Stomach (tissue), 19 donors: ENCODE measurements at places on chromosomes 3 and 15. TPM values are rescaled to one million over a fixed set of nuclear protein-coding genes. Genes with fewer than 3 reads are reported as not detected.

TRIM42 gene
- not detected for total RNA-seq

ANKRD34C gene
- not detected for total RNA-seq

TRAK1 gene
- 328 TPM for total RNA-seq

PPP1R14D gene
- not detected for total RNA-seq

MEGF11 gene
- total RNA-seq, result not detected

GOLGA8R gene
- total RNA-seq, result 0.89 TPM

ZNF385D gene
- total RNA-seq, result 0.89 TPM

CYP1A1 gene
- total RNA-seq, result not detected

IGF1R gene
- total RNA-seq, result 73.7 TPM

DNA sequence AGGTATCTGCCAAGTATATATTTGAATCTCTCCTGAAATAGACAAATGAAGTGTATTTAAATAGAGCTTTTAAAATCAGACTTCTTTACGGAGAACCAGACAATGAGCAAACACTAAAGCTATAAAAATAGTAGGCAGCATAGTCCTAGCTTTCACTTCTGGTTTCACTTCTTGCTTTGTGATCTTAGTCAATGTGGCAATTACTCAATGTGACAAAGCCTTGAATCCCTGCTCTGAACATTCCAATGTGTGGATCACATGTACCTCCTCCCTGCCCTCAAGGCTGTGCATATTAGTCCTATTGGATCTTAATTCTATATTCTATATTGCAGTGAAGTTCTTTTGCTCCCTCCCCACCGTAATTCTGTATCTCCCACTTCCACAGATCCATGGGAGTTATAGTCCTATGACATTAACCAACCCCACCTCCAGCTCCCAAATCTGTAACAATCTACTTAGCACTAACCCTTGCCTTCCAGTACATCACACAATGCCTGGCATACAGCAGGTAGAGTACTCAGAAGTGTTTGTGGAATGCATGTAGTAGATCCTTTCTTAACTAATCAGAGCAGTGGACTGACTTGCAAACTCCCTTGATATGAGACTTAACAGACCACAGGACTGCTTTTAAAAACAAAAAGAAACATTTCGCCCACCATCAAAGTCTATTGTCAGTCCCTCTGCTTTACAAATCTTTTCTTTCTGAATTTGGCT lies 24.3 kb upstream of the CP start:
- no peak for DNase-seq

DNA sequence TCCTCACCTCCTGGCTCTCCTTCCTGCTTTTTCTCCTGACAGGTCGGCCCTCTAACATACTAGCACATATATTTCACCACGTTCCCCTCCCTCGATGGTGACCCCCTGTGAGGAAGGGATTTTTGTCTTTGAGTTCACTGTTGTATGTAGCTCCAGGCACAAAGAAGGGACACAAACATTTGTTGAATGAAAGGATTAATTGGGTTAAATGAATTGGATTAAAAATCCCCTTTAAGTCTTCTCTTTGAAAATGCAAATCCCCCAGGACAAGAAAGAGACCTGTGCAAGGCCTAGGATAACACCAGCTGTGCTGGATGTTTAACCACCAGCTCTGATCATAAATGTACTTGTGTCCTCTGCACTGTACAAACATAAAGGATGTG lies 3.3 kb downstream of the CALML4 start:
- no peak for DNase-seq

- no peak for DNase-seq
Observed at GRCh38 chr15:69118089-69118488, 42.3 kb upstream of the GLCE start.

GRCh38 chr3:133835961-133836360 lies 30.3 kb downstream of the SRPRB start:
- DNase-seq, result no peak

DNA sequence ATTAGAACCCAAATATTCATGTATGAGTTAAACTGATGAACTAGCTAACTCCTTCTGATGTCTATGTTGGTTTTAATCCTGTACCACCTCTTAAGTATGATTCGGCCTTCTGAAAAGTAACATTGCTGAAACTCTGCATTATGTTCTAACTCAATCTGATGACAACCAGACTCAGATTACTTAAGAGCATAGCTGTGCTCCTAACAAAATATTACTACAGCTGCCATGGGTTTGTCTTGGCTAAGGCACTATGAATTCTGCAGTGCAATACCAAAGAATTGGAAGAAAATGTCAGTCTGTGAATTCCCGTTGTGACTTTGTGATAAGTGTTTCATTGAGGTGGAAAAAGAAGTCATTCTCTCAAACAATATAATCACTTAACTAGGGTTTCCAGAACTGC lies 224.4 kb downstream of the ZMAT3 start:
- DNase-seq, result peak; percentile 82

GRCh38 chr3:63528325-63529000 lies 124.0 kb upstream of the SNTN start:
- no peak for DNase-seq

- no peak for DNase-seq
Observed at GRCh38 chr15:77753281-77753873, 120.7 kb upstream of the LINGO1 start.

GRCh38 chr3:188507244-188507720 lies 353.3 kb downstream of the LPP start:
- DNase-seq, result no peak

GRCh38 chr3:22241110-22241509 lies 490.1 kb upstream of the ZNF385D start:
- DNase-seq, result no peak

DNA sequence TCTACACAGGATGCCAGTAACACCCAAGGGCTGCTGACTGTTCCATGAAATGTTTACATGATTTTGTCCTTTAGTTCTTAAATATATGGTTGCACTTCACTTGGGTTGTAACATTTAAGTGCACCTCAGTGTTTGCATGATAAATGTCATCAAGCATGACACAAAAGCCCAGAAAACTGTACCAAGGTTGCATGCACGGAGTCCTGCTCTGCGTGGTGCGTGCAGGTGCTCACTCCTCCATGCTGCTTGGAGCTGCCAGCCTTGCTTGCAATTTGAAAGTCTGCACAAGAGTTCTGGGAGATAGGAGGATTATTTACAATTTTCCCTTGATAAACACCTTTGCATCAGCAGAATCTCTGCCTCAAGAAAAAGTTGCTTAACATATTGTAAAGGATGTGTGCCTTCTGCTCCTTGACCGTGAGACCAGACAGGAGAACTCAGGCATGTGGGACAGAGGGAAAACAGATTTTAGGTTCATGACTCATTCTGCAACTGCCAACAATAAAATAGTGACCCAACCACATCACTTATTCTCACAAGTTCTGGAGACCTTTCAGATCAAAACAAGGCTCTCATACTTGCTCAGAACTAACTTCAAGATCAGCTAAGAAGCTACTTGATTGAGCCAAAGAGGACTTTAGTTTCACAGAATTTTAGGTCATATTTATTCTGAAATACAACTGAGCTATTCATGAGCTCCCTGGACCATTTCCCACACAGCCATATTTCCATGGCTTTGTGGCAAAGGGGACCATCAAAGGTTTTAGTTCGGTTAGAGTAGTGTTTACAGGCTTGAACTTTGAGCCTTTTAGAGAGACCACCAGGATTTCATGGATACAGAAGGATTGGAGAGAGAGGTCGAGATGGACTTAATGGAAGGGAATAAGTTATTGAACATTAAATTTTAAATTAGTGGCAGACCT lies 128.4 kb upstream of the ZBED2 start:
- DNase-seq, result peak; percentile 52

DNA sequence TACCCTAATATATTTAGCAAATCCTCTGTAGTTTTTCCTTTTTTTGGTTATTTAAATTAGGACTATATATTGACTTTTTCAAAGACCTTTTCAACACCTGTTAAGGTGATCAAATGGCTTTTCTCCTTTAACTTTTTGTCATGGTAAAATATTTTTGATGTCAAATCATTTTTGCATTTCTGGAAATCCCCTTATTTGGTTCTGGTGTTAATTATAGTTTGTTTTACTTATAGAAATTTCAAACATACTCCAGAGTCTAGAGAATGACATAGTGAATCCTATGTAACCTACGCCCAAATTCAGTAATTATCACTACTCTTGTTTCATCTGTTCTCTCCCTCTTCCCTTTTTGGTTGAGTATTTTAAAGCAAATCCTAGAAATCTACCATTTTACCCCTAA lies 121.3 kb upstream of the TBL1XR1 start:
- no peak for DNase-seq

DNA sequence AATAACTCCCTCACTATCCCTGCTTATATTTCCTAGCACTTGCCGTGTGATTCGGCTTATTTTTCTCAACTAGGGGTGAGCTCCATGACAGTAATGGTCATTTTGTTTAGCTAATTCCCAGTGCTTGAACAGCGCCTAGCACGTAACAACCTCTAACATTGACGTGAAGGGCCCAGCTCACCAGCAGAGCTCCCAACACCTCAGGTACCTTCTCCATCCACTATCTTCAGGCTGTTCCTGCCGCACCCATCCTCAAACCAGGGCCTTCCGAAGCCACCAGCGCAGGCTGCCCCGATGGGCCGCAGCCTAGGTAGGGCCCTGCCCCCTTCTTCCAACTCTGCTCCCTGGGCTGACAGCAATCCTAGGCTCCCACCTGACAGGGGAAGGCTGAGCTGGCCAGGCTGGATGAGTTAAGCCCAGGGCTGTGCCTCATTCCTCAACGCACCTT lies 751 bp upstream of the RPS17 start:
- DNase-seq, result no peak

GRCh38 chr15:52183562-52184173 lies 7.5 kb downstream of the GNB5 start:
- DNase-seq, result peak; percentile 74

DNA sequence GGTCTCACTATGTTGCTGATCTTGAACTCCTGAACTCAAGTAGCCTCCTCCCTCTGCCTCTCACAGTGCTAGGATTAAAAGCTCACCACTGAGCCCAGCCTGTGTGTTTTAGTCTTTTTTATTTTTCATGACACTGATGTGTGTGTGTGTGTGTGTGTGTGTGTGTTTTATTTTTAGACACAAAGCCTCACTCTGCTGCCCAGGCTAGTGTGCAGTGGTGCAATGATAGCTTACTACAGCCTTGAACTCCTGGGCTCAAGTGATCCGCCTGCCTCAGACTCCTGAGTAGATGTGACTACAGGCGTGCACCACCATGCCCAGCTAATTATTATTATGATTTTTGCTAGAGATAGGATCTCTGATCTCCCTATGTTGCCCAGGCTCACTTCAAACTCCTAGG lies 23.3 kb upstream of the CTSH start:
- no peak for DNase-seq

- DNase-seq, result no peak
Observed at GRCh38 chr15:93060336-93061248, 28.4 kb downstream of the RGMA start.

GRCh38 chr3:171176244-171176933 lies 149.9 kb upstream of the SLC2A2 start:
- DNase-seq, result no peak

GRCh38 chr3:50625231-50626182 lies 8.6 kb downstream of the MAPKAPK3 start:
- no peak for DNase-seq

DNA sequence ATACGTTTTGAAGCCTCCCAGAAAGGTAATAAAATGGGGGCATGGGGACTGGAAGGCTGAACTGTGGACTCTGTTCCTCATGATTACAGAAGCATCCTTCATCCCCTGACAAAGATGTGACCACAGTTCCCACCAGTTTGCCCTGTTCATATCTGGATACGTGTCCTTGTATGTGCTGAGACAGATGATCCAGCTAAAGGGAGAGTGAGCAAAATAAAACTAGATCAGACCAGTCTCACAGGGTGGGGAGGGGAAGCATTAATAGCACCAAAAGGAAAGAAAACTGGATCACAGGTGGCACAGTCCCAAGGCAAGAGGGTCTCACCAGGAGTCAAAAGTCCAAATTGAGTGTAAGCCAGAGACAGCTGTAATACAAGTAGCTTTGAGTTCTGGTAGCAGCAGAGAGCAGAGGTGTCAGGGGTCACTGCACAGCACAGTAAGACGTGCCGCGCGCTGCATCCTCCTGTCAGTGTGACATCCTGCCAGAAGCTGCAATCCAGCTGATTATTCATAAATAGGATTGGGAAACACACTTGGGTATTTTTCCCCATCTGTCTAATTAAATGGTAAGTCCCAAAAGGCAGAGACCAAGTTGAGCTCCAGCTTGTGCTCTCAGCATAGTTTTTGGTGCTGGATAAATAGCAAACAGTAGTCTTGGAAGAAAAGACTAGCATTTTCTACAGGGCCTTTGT lies 560.0 kb upstream of the CFAP20DC start:
- no peak for DNase-seq

DNA sequence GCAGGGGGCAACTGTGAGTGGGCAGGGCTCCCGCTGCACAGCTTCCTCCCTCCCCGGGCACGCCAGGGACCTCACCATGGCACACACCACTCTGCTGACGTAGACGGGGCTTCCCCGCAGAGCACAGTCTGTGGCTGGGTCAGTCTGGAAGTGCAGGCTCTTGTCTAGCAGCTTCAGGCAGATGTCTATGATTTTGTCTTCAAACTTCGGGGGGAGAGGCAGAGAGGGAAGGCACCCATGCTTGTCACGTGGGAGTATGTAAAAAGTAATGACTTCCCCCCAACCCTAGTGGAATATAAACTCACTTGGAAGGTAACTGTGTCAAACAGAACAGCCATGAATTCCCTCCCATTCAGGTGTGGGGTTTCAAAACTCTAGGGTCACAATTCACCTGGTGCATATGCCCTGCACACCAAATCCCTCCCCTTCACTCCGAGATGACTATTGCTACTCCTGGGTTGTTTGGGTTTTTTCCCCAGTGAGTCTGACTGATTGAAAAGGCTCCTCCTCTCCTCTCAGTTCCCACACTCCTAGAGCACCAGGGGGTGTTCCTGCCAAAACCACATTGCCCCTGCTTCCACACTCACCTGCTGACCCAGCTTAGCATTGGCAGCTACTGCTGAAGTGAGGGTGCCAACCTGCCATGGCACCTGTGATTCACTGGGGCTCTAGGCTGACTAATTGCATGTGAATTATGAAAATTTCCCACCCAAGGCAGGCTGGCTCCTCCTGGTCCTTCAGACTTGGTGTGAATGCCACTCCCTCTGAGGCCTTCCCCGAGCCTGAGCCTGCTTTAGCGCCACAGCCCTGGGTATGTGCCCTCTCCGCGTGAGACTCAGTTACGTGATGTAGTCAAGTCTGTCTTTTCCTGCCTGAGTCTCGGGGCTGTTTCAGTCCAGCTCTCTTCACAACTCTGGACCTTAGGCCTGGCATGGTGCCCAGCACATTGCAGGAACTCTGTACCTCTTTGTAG lies 13.0 kb downstream of the TGM5 start:
- DNase-seq, result peak; percentile 56

DNA sequence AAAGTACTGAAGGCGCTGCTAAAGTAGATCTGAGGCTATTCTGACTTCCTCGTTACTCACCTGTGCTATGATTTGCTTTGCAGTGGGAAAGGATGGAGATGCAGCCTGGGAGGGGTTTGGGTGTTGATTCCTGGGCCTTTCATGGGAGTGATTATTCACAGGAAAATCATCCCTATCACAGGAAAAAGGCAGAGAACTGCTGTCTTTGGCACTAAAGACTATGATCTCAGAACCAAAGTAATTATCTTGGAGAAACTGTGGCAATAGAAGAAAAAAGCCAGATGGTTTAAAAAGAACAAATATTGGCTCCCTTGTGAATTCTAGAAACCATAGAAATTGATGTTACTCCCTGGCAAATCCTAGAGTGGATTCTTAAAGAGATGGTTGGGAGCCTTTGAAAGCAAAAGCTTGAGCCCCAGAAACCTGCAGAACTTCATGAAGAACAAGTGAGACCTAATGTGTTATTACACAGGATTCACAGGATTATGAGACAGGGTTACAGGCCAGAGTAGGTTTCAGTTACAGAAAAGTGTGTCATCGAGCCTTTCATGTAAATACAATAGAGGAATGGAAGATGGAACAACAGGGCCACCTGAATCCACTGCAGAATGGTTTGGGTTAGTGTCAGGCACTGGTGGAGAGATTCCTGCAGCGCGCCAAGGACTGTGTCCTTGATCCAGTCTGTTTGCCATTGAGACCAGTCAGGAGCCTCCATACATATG lies 85.7 kb downstream of the OXNAD1 start:
- no peak for DNase-seq
